ENCODE measurements at places on chromosomes 12 and 14. TPM values are rescaled to one million over a fixed set of nuclear protein-coding genes. Genes with fewer than 3 reads are reported as not detected.

GALC gene
- total RNA-seq: 8.5 TPM

- no peak overlapping the region for H3K27ac ChIP-seq
- H3K4me3 ChIP-seq: no peak overlapping the region
- no peaks in the 10 kb centered on the region for H3K4me1 ChIP-seq
These were observed 45.3 kb upstream of the PZP start for GRCh38 chr12:9253464-9253863.

DNA sequence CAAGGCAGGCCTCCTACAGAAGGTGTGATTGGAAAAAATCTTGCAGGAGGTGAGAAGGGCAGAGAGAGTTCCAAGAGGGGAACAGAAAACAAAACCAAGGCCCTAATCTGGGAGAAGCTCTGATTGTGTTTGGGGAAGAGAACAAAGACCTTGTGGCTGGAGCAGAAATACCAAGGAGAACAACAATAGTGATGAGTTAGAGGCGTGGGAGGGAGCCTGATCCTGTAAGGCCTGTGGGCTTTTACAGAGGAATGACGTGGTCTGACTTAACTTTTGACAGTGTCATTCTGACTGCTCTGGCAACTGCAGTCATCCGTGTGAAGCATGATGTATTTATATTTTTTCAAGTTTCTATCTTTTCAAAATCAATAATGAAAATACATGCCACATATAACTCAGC lies 200.6 kb downstream of the ANO4 start:
- no peak for DNase-seq
- H3K27ac ChIP-seq: no peak overlapping the region
- H3K4me1 ChIP-seq: no peaks in the 10 kb centered on the region
- no peak overlapping the region for H3K4me3 ChIP-seq
- no peaks in the 10 kb centered on the region for H3K36me3 ChIP-seq
- H3K27me3 ChIP-seq: no peaks in the 10 kb centered on the region

DNA sequence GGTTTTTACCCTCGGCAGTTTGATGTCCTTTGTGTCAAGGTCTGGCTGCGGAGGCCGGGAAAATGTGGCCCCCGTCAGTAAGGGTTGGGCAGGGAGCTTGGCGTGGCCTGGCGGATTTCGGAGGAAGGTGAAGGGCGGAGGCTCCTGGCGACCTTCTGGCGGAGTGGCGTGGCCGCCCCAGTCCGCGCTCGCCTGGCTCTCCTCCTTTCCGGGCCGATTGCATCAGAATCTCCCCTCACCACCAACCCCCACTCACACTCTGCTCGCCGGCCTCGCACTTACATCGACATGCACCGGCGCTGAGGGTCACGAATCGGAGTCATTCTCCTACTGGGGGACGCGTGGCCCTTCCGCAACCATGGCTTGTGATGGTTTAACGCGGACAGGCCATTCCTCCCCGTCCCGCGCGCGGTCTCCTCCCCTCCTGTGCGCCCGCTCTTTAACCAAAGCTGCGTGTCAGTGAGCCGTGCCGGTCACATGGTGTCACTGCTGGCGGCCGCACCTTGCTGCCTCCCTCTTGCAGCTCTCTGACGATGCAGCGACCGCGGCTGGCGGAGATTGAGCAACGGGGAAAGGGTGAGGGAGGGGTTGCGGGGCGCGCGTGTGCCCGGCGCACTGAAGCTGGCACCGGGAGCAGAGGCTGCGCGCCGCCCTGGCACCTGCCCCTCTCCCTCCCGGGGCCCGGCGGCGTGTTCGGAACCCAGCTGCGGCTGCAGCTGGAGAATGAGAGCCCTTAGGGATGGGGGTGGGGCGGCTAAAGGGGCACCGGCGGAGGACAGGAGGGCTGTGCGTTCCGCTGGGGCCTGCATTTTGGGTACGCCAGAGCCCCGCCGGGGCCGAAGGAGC lies at the start of gene SLC38A1:
SLC38A1 (minus strand) TSS at position 461 of the 846 bp plus-strand sequence. CDS start 29,243 bp downstream, outside the sequence.
- H3K4me3 ChIP-seq: peak within 1 kb of the TSS; percentile 75
- H3K36me3 ChIP-seq: no peaks in the 10 kb centered on the region
- H3K4me1 ChIP-seq: peaks cover 9% of the 10 kb centered on the region
- H3K27ac ChIP-seq: peak within 1 kb of the TSS; percentile 78
- no peaks in the 10 kb centered on the region for H3K27me3 ChIP-seq

GRCh38 chr12:57101892-57102695 lies 9.1 kb downstream of the STAT6 start:
- DNase-seq: no peak
- H3K4me3 ChIP-seq: no peak overlapping the region
- no peaks in the 10 kb centered on the region for H3K27me3 ChIP-seq
- no peaks in the 10 kb centered on the region for H3K4me1 ChIP-seq
- H3K27ac ChIP-seq: no peak overlapping the region

DNA sequence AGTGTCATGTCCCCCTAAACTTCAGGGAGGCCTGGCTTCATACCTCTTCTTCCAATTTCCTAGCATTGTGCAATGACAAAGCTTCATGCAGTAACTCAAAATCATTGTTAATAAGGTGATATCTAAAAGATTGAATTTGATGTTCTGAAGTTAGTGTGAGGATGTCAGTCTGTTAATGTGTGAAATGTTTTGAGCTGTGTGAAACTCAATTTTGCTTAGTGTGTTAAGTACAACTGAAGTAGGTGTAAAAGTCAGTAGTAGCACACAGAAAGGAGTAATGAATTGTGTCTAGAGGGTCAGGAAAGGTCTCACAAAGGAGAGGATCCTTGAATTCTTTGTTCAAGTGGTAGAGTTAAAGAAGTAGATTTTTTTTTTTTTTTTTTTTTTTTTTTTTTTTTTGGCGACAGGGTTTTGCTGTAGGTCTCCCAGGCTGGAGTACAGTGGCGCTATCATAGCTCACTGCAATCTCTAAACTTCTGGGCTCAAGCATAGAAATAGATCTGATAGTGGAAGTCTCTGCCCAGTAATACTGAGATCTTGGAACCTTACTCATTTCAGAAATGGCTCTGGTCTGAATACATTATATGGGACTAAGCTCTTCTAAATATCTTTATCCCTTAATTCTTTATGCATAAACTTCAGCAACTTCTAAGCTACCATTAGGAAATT lies 63.9 kb downstream of the FUT8 start:
- no peak overlapping the region for H3K27ac ChIP-seq
- DNase-seq: no peak
- H3K36me3 ChIP-seq: no peaks in the 10 kb centered on the region
- no peak overlapping the region for H3K4me3 ChIP-seq
- H3K27me3 ChIP-seq: no peaks in the 10 kb centered on the region

DNA sequence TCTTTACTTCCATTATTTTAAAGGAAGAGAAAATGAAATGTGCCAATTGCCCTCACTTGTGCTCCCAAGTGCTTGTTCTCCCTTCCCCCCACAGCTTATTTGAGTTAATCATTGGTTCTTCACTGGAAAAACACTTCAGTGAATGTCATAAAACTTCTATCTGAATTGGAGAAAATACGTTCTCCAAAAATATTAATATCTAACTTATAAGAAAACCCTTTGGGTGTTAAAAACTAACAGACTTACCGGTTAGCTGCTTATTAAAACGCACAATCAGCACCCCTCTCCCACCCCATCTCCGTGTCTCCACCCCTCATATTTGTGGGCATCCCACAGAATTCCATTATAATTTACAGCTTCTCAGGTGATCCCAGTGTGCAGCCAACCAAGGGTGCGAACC lies 31.7 kb downstream of the PLEKHA5 start:
- no peaks in the 10 kb centered on the region for H3K27me3 ChIP-seq
- H3K36me3 ChIP-seq: no peaks in the 10 kb centered on the region
- no peaks in the 10 kb centered on the region for H3K4me1 ChIP-seq
- DNase-seq: no peak
- no peak overlapping the region for H3K27ac ChIP-seq

DNA sequence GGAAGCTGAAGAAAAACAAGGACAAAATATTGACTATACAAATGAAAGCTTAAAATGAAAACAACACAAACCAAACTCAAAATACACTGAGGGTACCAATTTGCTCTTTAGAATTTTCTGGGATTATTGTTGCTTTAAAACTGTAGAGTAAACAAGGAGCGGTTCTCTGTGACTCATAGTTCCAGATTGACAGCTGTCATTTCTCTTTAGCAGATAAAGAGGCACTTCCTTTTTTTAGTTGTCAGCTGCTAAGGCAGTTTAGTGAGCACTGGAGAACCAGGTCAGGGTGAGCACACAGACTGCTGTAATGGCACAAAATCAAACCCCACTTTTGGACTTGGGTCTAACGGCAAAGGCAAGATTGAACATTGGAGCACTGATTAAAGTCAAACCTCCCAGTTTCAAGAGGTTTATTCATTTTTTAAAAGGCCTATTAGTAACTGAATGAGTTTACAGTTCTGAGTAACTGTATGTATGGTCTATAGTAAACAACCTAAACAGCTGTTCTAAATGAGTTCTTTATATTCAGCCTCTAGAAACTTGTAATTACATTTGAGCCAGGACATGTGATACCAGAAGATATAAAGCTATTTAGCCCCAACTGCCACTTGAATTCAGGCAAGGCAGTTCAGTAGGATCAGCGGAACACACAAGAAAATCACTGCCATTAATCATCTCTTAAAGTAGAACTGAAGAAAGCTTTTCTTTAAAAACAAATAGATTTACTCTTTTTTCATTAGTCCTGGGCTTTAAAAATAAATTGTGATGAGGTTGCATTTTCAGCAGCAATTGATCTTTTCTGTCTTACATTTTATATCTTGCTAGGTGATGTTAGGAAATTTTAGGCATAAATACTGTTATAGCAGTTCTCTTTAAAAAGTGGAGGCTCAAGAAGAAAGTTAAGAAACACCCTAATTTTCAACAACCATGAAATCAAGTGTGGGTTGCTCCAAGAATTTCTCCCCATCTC lies 71.7 kb upstream of the PRICKLE1 start:
- peak overlapping the region; percentile 71 for H3K27ac ChIP-seq
- no peak overlapping the region for H3K4me3 ChIP-seq
- H3K36me3 ChIP-seq: no peaks in the 10 kb centered on the region

DNA sequence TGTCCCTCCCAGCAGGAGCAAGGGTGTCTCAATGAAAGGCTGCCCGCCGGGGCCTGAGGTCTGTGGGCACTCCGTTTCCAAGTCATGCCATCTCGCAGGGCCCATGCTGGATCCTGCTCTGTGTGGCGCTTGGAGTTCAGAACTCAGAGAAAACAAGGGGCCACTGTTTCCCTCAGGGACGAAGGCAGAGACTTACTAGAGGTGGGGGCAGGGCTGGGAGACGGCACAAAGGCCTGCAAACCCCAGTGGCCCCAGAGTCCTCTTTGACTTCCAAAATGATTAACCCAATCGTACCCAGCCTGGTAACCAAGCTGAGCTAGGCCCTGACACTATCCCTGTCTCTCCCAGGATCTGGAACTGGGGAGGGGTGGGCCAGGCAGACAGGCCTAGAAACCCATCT lies 95.8 kb downstream of the ITPK1 start:
- H3K36me3 ChIP-seq: no peaks in the 10 kb centered on the region
- peak; percentile 26 for DNase-seq
- no peak overlapping the region for H3K27ac ChIP-seq

DNA sequence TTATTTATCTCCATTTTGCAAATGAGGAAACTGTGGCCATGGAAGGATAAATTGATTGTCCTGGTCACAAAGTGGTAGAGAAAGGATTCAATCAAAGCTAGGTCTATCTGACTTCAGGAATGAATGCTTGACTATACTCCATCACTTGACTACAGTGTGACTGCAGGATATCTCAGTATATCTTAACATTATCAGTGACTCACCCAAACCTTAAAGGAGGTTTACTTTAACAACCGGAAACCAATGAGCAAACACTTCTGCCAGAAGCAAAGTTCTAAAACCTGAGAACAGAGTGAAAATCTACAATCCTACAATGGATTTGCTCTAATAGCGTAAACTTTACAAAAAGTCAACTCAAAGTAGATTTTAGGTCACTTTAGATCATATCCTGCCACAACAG lies 277.0 kb downstream of the CEP128 start:
- H3K36me3 ChIP-seq: no peaks in the 10 kb centered on the region
- H3K4me1 ChIP-seq: no peaks in the 10 kb centered on the region
- no peak overlapping the region for H3K27ac ChIP-seq
- H3K4me3 ChIP-seq: no peak overlapping the region
- H3K27me3 ChIP-seq: no peaks in the 10 kb centered on the region
- DNase-seq: no peak

- H3K27me3 ChIP-seq: no peaks in the 10 kb centered on the region
- H3K36me3 ChIP-seq: no peaks in the 10 kb centered on the region
- H3K4me1 ChIP-seq: peaks cover 15% of the 10 kb centered on the region
- no peak for DNase-seq
- no peak overlapping the region for H3K4me3 ChIP-seq
These were observed 42.1 kb downstream of the FLRT2 start for GRCh38 chr14:85572011-85572410.

- H3K4me1 ChIP-seq: no peaks in the 10 kb centered on the region
These were observed 9.1 kb upstream of the CDC42BPB start for GRCh38 chr14:103066399-103066798.

DNA sequence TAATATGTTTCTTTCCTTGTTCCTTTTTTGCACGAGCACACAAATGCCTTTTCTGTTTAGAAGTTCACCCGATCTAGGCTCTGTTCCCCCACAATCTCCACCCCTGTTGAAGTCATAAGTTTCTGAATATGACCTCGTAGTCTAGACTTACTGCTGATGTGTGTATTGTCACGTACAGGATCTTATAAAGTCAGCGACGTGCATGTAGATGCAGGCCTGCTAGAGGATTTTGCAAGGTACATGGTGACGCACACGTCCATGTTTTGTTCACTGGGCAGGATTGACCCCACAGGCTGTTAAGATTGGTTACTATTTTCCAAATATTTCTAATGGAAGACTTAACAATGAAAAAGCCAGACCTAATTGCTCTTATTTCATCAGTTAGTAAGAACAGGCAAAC lies 46.2 kb upstream of the CCDC91 start:
- no peak overlapping the region for H3K27ac ChIP-seq
- no peaks in the 10 kb centered on the region for H3K4me1 ChIP-seq
- H3K4me3 ChIP-seq: no peak overlapping the region
- H3K27me3 ChIP-seq: peaks cover 4% of the 10 kb centered on the region
- H3K36me3 ChIP-seq: no peaks in the 10 kb centered on the region

ACOT6 gene
- total RNA-seq: not detected

ZNF891 gene
- 0.90 TPM for total RNA-seq

DNA sequence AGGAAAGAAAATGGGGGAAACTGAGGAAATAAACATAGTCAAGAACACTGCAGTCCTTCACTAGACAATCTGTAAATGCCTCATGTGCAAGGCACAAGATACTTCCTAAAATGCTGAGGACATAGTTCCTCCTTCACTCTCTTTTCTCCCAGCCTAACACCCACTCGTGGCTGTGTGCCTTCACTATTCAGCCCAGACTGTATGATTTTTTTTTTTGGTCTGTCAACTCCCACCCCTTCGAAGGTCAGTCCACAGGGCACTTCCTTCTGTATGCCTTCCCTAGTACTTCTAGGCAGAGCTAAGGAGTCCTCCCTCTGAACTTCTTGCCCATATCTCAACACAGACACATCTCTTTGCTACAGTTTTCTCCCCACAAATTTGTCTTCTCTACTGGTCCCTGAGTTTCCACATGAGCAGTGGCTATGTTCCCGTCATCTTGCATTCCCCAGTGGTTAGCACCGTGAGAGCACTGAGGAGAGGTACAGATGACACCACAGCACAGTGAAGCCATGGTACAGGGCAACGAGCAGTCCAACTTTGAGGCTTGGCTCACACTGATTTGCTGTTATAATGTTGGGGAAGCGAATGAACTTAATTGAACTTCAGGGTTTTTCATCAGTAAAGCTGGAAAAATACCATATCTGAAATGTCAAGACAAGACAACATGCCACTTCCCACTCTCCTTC lies 24.1 kb upstream of the SYCP3 start:
- no peaks in the 10 kb centered on the region for H3K4me1 ChIP-seq
- H3K4me3 ChIP-seq: no peak overlapping the region
- no peak for DNase-seq
- H3K27me3 ChIP-seq: no peaks in the 10 kb centered on the region
- peaks cover 93% of the 10 kb centered on the region for H3K36me3 ChIP-seq
